Right cardiac atrium (tissue), 5 donors: ENCODE measurements at places on chromosomes 3 and 15. TPM values are rescaled to one million over a fixed set of nuclear protein-coding genes. Genes with fewer than 3 reads are reported as not detected.

The ALG1L2 gene
- 0.89 TPM for total RNA-seq

GRCh38 chr3:94423578-94423977 is 360.7 kb downstream of the NSUN3 start:
- DNase-seq = no peak

GRCh38 chr3:58021072-58021959 is 13.1 kb downstream of the FLNB start:
- no peak for DNase-seq

GRCh38 chr3:129525341-129525968 is 3.0 kb upstream of the RHO start:
- DNase-seq = no peak
